NCI-H1105 treated with DMSO at 0.1 percent for 48 hours (cell line): ENCODE measurements at places on chromosomes 2 and 18.

GRCh38 chr2:240997141-240997855 is 1.1 kb upstream of the SNED1 start:
- DNase-seq: no peak

GRCh38 chr2:55073000-55073983 is 23.0 kb upstream of the RTN4 start:
- DNase-seq: no peak

DNA sequence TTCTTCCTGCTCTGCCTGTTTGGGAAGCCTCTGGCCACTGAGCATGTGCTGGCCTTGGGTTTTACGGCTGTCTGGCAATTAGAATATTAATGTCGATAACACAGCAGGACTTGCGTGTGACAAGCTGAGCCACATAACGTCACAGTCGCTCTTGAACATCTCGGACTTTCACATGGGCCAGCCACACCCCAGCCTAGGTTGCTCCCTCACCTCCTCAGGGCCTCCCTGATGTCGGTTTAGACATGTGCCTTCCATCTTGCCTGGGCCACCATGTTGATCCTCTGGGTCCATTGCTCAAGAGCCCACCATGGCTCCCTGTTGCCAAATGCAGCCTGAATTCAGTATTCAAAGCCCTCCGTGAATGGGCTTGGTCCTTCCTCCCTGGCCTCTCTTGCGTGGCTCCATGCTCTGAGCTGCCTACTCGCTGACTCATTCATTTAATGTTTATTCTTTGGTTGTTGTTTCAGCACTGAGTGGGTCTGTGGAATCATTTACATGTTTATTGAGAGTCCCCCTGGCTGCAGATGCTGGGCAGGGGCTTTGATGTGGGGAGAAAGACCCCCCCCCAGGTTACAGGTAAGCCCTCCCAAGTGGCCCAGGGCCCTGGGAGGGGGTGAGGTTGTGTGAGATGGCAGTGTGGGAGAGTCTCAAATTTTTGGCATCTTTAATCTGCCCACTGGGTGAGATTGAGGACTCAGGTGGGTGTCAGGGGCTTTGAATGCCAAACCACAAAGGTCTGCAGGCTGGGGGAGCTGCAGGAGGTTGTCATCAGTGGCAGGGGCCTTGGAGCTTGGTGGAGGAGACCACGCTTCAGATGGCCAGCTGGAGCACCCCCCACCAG is 62.0 kb downstream of the ODC1 start:
- DNase-seq: no peak

DNA sequence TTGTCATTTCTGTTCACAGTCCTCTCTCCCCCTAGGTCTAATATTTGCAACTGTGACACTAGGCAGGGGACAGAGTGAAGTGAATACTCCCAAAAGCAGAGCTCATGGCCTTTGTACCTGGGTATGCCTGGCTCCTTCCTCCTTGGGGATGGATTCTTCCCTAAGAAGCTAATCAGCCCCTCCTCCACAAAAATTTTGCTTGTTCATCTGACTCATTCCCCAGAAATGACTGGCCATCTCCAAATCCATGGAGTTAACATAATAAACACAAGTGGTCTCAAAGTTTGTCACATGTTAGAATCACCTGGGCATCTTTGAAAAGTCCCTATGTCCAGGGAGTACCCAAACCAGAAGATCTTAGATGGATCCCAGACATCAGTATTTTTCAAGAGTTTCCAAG is 65.3 kb downstream of the SUCLG1 start:
- no peak for DNase-seq
